Forelimb muscle (tissue), 1 donor: ENCODE measurements at places on chromosomes 1 and 21. TPM values are rescaled to one million over a fixed set of nuclear protein-coding genes. Genes with fewer than 3 reads are reported as not detected.

DNA sequence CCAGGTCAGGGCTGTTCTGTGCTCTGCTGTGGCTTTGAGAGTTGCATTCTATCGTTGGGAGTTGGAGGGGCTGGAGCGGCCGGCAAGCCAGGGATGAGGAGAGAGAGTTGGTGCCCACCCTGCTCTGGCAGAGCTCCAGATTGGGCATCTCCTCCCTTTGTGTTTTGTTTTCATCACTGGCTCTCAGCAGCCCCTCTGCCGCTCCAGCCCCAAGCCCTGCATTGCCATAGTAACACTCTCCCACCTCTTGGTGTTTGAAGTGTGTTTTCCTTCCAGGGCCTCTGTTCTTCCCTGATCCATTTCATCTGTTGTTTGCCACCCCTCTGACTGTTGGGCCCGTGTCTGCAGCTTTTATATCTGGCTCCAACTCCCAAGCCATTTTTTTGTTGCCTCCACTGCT lies 152.7 kb downstream of the URB2 start:
- no peak for DNase-seq

DNA sequence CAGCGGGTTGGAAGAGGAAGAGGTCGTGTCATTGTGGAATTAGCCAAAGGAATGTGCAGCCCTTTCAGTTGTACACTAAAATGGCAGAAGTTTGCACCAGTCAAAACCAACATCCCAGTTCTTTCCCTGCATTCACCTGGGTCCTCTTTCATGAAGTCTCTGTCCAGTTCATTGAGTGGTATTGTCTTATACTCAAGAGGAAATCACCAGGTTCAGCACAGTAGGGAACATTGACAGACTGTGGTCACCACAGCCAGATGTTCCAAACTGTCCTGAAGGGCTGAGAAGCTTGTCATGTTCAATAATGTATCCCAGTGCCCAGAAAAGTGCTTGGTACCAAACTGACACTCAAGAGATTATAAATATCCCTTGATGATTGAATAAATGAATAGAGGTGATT lies 131.6 kb downstream of the GLUL start:
- no peak for DNase-seq

HPCA gene
- polyA plus RNA-seq, result 0.15 TPM

CNTN2 gene
- 0.39 TPM for polyA plus RNA-seq

DNA sequence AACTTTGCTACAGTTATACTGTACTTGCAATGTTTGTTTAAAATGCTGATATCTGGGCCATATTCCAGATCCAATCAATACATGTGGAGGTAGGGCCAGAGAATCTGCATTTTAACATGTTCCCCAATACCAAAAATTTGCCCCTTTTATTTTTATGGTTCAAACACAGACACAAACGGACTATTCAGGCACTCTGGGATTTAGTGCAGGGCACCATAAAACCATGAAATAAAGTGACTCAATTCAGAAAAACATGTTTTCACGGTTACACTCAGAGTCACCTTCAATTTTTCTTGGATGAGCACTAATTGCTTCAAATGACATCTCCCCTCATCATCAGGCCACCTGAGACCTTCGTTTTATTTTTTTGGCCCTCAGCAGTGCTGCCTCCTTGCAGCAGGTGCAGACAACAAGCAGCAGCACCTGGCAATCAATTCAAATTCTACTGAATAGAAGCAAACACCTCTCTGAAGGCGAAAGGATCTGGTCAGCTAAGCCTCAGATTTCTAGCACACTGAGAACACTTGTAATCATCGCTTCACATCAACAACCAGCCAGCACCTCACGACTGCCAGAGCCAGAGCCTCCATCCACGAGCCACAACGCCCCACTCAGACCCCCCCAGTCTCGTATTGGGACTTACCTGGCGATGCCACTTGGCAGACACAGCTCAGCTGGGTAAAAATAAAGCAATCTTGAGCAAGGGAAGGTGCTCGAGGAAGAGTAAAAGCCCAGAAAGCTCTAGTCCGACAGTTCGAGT lies 1.1 kb downstream of the ERO1B start:
- DNase-seq, result no peak

SRRM1 gene
- polyA plus RNA-seq, result 83.5 TPM
